ENCODE measurements at places on chromosomes 3 and 15. TPM values are rescaled to one million over a fixed set of nuclear protein-coding genes. Genes with fewer than 3 reads are reported as not detected.

DNA sequence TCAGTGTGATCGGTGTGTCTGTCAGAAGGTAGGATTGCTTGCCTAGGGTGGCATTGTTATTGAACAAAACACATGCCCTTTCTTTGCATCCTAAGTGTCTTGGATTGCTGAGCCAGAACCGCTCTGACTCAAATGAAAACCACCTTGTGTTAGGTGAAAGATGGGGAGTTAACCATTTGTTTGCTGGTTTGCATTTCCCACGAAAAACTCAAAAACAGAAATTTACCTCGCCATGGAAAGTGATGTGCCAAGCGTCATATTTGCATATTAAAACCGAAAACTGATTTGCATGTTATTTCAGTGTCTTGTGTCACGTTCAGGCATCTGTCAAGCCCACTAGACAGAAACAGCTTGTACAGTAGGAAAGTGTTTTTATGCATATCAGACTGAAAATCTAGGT is 474.6 kb upstream of the TPRG1 start:
- DNase-seq: no peak

DNA sequence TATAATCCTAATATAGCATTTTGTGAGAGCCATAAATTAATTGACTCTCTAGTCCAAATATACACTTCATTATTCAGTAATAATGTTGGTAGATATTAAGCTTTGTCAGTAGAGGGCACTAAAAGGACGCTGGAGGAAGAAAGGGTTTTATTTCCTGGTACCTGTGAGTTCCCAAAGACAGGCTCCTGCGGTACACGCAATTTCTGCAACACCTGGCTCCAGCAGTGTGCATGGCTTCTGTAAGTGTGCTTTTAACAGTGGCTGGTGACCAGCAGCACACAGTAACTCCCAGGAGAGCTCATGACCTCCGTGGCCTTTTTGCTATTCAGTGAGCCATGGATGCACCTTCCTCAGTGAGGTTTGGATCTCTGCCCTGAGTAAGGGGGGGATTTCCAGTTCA is 338.3 kb upstream of the ZNF385D start:
- peak; percentile 46 for DNase-seq

- no peak for DNase-seq
These were observed 5.9 kb upstream of the GPR87 start for GRCh38 chr3:151322511-151322910.

- no peak for DNase-seq
These were observed 56.5 kb downstream of the ACAD9 start for GRCh38 chr3:128935922-128936321.

DNA sequence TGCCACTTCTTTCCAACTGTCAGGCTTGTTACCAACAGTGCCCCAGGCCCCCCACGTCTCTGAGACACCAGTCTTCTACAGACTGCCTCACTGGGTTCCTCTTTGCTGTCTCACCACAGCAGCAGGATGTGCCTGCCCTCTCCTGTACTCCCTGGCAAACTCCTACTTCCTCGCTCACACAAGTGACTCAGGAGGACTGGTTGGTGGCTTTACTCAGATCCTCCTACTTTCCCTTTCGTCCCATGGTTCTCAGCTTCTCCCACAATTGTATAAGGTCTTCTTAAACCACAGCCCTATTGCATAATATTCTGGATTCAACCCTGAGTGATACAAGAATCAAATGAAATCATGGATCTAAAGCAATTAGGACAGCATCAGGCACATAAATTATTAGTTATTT is 246.6 kb upstream of the PROK2 start:
- DNase-seq: no peak

DNA sequence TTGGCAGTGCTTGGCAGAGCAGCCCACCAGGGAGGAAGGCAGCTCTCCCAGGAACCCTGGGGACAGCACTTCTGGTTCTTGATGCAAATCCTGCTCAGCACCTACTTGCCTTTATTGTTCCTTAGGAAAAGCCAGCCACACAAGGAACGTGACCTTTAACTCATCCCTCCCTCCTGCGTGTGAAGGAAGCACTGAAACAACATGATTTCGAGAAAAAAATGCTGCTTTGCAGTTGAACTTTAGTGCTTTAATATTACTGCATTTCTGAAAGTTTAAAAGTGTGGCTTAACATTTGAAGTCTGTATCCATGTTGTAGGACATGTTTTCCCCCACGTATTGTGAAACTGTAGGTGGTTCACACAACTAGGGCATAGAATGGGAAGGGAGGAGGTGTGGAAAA is 50.4 kb upstream of the CTNNB1 start:
- no peak for DNase-seq

DNA sequence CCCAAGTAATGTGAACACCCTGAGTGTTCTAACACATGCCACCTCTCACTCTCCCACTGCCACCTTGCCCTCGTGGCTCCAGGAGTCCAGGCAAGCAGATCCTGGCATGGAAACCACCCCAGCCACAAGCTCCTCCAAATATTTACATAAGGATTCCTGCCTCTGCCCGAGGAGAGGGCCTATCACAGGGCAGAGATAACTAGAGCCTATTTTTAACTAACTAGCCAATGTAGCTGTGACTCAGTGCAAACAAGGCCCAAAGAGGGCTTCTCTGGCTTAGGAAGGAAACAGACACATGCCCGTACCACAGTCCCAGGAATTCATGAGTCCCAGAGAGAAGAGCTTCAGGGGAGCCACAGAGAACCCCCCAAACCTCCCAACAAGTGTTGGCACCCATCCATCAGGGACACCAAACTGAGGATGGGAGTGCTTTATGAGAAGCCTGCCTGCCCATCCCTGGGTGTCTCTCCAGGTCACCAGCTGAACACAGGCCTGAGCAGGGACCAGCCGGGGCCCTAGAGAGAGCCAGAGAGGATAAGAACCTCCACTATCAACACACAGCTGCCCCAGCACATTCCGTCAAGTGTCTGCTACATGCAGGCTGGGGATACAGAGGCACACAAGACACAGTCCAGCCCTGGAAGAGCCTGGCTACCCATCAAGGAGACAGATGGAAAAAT is 9.2 kb downstream of the FYCO1 start:
- peak; percentile 46 for DNase-seq

GRCh38 chr3:9172851-9173321 is 76.6 kb downstream of the SRGAP3 start:
- no peak for DNase-seq

- DNase-seq: no peak
These were observed 134.0 kb downstream of the PGPEP1L start for GRCh38 chr15:98873441-98874218.

- DNase-seq: no peak
These were observed at the start of gene CCR4 for GRCh38 chr3:32951410-32951811. Gene CCR4, plus strand, starts transcription at chr3:32951644. Its CDS starts 1,779 bp downstream, at chr3:32953423.

The TMEM158 gene
- 0.82 TPM for total RNA-seq

The CCDC39 gene
- total RNA-seq: not detected

The ZCWPW2 gene
- total RNA-seq: 0.18 TPM

The PRSS50 gene
- not detected for total RNA-seq

The CLDN16 gene
- total RNA-seq: 0.27 TPM

The LDHAL6B gene
- total RNA-seq: not detected
